ENCODE measurements at places on chromosomes 12 and 14. TPM values are rescaled to one million over a fixed set of nuclear protein-coding genes. Genes with fewer than 3 reads are reported as not detected.

DNA sequence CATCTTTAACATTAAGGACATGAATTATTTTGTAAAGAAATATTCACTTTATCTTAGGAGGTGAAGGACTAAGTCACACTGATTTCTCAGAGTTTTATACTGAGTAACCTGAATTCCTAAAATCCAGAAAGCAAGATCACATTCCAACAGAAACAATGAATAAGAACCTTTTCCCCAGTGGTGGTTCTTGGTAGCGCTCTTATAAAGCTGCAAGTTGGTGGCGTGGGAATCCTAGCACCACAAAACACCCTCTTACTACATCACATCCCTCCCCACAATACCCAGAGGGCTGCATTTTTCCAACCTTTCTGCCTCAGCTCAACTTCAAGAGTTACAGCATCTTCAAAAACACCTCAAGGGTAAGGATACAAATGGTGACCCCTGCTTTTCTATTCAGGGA lies 44.0 kb upstream of the SMUG1 start:
- DNase-seq: no peak

- DNase-seq: no peak
Measured at GRCh38 chr14:23636317-23637211, at the start of gene DHRS2. TSS of gene DHRS2 (plus strand) at chr14:23636364. CDS start at chr14:23638865, 2,501 bp downstream.

DNA sequence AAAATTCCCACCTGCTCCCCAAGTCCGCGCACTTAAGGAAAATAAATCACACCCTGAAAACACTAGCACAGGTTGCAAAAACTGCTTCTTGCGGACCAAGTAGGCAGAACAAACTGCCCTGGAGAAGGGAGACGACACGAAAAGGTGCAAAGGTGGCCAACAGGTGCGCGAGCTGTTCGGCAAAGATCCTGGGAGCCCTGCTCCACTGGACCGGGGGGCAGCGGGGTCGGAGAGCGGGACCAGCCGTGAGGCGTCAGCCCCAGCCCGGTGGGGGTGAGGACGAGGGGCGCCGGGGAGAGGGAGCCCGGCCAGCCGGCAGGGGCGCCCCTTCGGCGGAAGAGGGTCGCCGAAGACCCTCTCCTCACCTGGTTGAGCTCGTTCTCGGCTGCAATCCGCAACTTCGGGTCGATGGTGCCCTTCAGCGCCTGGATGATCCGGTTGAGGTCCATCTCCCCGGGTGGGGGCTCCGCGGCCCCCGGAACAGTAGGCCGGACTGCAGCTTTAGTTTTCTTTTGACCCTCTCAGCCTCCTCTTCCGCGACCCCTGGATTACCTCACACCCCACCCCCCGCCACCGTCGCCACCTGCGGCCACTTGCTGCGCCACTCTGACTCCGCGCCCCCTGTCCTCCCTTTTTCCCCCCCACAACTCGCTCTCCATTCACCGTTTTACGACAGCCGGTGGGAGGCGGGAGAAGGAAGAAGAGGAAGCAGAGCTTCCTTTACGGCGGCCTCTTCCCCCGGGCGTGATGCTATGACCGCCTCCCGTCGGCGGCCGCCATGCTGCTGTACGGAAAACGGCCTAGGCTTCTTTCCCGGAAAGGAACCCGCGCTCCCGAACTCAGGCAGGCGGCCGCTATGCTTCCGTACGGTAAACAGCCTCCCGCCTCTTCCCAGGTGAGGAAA lies at the start of gene IPO8:
TSS of gene IPO8 (minus strand) at position 671 of the 904 bp plus-strand sequence. CDS start at position 449, 222 bp downstream.
- DNase-seq: peak; percentile 97

DNA sequence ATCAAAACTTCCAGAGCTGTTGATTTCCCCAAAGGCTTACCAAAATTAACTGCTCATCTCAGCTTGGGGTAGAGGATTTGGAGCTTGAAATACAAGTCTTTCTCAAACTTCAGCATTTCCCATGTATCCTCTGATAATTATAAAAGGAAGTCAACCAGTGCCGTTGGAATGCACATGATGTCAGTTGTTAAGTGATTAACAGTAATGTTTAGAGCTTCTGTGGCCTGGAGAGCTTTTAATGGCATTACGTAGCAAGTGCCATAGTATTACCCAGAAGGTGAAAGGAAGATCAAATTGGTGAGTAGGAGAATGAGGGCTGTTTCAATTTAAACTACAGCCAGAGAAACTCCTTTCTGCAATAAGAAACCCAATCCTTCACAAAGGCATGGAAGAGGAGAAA lies 62.5 kb upstream of the PTPRR start:
- no peak for DNase-seq

The MIP gene
- not detected for total RNA-seq

GRCh38 chr12:9132008-9132535 lies 16.4 kb upstream of the A2M start:
- no peak for DNase-seq

The WNT1 gene
- total RNA-seq: 0.23 TPM

The GALNT9 gene
- total RNA-seq: 1.4 TPM

DNA sequence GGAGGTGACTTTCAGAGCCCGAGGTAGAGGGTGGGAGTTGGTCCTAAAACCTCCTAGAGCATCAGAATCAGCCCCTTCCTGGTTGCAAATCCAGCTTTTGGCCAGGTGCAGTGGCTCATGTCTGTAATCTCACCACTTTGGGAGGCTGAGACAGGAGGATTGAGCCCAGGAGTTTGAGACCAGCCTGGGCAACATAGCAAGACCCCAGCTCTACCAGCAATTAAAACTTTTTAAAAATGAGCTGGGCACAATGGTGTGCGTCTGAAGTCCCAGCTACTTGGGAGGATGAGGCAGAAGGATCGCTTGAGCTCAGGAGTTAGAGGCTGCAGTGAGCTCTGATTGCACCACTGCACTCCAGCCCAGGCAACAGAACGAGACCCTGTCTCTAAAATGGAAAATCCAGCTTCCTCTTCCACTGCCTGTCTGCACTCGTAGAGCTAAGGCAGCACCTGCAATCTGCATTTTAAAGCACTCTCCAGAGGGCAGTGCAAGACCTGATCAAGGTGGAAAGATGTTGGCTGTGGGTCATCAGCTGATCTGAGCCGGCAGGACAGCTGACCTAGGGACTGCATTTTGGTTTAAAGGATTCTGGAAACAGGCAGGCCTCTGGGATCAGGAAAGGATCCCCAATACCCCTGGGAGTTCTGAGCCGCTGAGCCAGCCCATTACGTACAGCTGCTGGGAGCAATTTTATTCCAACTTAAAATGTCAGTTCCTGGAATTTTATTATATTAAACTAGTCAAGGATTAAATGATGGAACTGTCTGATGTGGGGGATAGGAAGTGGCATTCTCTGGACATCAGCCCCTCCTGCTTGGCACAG lies 1.8 kb upstream of the TESC start:
- no peak for DNase-seq

- DNase-seq: no peak
Measured at GRCh38 chr12:52751795-52752194, 25.4 kb downstream of the KRT76 start.

GRCh38 chr14:49306152-49306751 lies 279.9 kb downstream of the RPS29 start:
- DNase-seq: no peak

The HHIPL1 gene
- 4.2 TPM for total RNA-seq

DNA sequence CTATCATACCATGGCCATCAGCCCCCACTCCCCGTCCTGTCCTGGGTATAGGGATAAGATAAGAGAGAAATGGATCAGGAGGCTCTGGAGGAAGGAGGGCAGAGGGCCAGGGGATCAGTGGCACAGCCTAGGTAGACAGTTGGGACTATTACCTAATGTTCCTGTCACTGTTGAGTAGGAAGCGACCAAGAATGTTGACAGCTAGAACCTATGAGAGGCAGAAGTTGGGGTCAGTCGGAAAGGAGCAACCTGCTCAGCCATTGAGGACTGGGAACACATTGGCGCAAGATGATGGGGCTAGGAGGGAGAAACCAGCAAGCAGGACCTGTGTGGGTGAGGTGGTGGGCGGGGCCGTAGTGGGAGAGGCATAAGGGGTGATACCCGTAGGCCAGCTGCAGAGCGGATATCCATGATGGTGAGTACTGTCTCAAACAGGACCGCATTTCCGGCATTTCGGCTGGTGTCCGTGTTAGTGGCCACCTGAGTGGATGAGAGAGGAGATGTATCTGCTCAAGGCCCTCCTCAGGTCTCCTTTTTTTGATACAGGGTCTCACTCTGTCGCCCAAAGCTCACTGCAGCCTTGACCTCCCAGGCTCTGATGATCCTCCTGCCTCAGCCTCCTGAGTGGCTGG lies 3.3 kb downstream of the AP1G2 start:
- DNase-seq: no peak

DNA sequence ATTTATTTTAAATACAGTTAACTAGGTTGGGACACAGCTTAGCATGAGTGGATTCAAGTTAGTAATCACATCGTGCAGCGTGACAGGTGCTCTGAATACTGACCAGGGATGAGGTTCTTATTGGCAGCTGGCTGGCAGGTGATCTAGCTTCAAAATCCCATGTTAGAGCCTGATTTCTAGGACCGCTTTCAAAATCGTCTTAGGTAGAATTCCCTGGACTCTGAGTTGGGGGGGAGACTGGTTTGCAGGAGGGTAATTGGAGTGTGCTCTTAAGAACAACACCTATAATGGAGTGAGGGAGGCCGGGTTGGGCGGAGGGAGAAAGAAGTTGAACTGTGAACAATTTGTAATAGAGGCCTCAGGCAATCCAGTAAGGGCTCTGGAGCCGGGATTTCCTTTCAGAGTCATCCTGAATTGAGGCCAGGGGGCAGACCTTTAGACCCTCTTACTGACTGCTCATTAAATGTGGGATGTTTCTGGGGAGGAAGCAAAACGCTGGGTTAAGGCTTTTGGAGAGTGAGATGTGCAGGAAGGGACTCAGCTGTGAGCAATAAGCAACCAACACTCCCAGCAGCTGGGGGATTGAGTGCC lies 874 bp upstream of the YARS2 start:
- peak; percentile 69 for DNase-seq

GRCh38 chr14:51540364-51540763 lies 111.3 kb upstream of the FRMD6 start:
- DNase-seq: no peak

GRCh38 chr12:22299294-22299912 lies 35.1 kb downstream of the ST8SIA1 start:
- no peak for DNase-seq

GRCh38 chr12:42809226-42809625 lies 219.7 kb upstream of the PRICKLE1 start:
- DNase-seq: no peak

DNA sequence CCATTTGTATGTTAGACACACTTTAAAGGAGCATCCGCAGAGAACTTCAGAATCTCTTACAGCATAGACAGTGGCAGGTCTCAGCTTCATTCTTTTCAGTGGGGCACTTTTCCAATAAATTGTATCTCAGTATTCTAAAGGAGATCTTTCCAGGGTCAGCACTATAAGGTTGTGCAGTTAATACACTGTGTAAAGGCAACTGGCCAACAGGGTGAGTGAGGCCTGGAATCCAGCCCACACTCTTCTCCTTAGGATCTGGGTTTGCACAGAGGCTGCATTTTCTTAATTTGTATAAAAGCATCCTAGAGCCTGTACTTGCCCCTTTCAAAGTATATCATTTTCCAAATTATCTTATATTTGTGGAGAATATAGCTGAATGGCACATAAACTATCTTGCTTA lies 94.2 kb downstream of the MYF5 start:
- DNase-seq: no peak

GRCh38 chr14:44271637-44272036 lies 235.4 kb downstream of the FSCB start:
- no peak for DNase-seq

The APOF gene
- total RNA-seq: not detected

DNA sequence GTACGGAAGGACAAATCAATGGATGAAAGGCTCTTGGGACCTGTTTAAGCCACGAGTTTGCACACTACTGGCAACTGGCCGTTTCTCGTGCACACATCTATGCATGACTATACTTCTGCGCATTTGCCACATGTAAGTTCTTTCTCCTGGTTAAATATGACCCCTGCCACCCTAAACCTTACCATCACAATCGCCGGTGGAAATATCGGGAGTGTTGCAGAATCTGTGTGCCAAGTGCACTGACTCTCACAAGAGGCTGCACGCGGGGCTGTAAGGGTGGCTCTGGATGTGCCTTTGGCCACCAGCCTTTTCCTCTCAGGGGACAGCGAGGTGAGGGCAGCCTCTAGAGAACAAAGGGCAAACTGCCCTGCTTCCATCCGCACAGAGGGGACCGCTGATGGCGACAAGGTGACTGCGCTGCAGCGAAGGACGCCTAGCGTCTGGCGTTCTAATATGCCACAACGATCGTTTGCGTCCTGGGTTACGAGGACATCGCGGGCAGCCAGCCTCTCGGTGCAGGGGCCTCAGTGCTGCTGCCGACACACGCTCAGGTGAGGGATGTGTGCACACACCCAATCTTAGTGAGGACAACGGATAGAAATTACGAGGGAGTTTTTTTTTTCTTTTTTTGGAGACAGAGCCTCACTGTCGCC lies 232.2 kb downstream of the PCNX1 start:
- no peak for DNase-seq

- DNase-seq: no peak
Measured at GRCh38 chr14:100408350-100409002, 85.3 kb downstream of the SLC25A47 start.

GRCh38 chr12:24898606-24899005 lies 50.3 kb downstream of the BCAT1 start:
- no peak for DNase-seq

DNA sequence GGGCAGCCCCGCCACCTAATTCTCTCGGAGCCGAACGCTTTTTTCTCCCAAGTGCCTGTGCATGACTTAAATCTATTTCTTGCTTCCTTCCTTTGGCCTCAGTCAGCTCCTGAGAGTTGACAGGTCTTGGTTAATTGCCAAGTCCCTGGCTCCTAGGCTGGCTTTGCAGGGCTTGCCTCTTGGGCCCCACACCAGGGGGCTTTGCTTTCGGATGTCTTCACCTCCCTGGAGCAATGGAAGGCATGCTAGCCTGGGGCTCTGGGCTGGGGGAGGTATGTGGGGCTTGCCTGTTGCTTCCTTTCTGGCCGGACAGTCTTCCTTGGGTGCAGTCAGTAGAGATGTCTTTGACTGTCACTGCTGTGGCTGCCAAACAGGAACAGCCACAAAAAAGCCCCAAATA lies 2.2 kb upstream of the KRT80 start:
- DNase-seq: no peak

GRCh38 chr12:130124106-130124505 lies 38.2 kb upstream of the FZD10 start:
- DNase-seq: peak; percentile 45

DNA sequence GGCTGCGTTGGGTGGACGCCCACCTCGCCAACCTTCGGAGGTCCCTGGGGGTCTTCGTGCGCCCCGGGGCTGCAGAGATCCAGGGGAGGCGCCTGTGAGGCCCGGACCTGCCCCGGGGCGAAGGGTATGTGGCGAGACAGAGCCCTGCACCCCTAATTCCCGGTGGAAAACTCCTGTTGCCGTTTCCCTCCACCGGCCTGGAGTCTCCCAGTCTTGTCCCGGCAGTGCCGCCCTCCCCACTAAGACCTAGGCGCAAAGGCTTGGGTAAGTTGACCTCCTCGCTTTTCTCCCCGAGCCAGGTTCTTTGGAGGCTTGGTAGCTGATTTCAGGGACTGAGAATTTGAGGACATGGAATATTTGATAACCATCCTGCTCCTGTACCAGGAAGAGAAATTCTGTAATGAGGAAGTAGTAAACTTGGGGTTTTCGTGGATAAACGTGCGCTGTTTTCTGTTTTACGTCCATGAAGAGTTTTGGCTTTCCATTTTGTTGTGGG lies 530 bp downstream of the APAF1 start:
- DNase-seq: no peak
